ENCODE measurements at places on chromosomes 6 and 20.

- DNase-seq, result no peak
Measured at GRCh38 chr6:162722226-162722625, 5.3 kb downstream of the PRKN start.

DNA sequence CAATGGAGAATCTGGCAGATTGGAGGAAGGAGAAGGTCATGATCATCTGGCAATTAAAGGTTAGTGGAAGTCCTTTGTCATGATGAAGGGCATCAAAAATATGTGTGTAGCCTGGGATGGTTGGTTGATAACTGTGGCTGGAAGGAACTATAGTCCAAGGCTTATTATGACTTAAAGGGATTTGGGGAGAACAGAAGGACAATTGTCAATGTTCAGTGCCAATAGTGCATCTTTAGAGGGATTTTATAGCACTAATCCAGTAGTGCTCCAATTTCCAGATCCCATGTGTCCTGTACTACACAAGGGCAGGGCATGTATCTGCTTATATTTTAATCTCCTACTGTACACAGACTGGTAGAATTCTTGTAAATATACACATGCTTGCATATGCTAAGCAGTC is 5.0 kb upstream of the ZBTB24 start:
- DNase-seq, result no peak

- no peak for DNase-seq
Measured at GRCh38 chr6:47752801-47753200, 29.0 kb upstream of the OPN5 start.

DNA sequence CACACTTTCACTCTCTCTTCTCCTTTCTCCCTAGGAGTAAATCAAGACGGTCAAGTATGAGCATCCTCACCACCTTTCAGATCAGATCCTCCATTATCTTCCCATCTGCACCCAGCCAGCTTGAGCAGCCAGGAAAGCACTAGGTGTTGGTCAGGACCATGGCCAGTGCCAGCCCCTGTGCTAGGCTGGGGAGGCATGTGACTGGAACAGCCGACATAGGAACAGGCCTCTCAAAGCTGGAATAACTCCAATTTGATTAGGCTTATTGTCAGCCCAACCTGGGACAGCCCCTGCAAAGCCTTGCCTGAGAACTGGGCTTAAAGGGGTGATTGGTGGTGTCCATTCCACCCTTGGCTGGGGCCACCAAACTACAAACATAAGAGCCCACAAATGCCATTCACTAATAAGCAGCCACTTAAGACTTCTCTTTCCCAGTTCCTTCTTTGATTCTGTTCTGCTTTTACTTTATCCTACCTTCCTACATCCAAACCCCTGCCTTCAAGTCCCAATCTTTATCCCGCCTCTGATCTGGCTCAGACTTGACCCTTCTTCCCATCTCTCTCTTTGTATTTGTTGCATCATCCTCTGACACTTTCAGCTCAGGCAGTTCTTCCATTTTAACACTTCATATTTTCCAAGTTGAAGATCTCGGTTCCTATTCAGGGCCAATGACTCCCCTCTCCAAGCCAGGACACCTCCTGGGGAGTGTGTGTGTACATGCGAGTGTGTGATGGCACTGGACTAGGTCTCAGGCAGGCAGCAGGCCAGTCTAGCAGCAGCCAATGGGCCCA is 4.5 kb upstream of the TREM2 start:
- no peak for DNase-seq

GRCh38 chr6:146277142-146277541 is 248.3 kb downstream of the GRM1 start:
- DNase-seq, result no peak

GRCh38 chr20:47031004-47031403 is 136.4 kb downstream of the EYA2 start:
- DNase-seq, result no peak

DNA sequence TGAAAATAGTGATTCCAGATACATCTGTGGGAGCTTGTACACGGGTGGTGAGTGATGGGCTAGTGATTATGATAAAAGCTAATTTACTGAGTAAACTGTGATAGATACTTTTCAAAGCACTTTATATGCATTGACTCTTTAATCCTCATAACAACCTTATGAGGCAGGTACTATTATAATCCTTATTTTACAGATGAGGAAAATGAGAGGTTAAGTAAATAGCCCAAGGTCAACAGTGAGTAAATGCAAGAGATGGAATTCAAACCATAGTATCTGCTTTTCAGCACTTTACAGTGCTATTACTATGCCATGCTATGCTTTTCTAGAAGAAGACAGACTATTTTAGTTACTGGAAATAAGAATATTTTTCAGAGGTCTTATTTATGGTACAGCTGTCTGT is 320.9 kb upstream of the CITED2 start:
- no peak for DNase-seq

DNA sequence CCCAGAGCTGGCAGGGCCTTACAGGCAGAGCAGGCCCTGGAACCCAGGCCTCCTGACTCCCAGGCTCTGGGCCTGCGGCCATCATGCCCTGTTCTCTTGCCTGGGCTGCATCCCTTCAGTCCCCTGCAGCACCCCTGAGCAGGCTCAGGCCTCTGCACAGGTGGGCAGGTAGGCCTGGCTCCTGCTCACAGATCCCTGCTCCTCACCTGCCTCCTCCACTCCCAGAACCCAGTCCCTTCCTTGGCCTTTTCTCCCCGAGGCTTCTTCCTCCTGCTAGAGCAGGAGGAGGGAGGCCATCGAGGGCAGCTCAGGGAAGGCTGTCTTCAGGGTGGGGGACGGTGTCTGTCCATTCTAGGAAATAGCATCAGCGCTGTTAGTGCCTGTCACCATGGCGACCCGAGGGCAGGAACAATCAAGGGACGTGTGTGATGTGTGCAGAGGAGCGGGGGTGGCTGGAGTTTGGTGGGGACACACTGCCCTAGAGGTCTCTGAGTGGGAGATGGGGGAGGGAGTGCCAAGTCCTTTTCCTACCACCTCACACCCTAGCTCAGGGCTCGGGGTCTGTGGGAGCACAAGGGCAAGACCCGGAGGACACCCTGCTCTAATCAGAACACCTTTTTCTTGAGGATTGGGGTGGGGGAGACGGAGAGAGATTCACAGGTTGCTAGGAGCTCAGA is 26.6 kb downstream of the GLP1R start:
- DNase-seq, result no peak

- DNase-seq, result no peak
Measured at GRCh38 chr6:164817662-164818061, 491.7 kb downstream of the C6orf118 start.

All from CD4-positive, alpha-beta T cell treated with Interleukin-10 for 1 hour (primary cell).